ENCODE measurements at places on chromosomes 3 and 15. TPM values are rescaled to one million over a fixed set of nuclear protein-coding genes. Genes with fewer than 3 reads are reported as not detected.

- DNase-seq = no peak
These were observed 319.3 kb upstream of the CTDSPL start for GRCh38 chr3:37542331-37542730.

- DNase-seq = no peak
These were observed 17.2 kb upstream of the FOXP1 start for GRCh38 chr3:71600646-71601288.

Gene CKMT1A
- 0.66 TPM for total RNA-seq

GRCh38 chr3:120597445-120598049, 1.4 kb downstream of the NDUFB4 start:
- DNase-seq = no peak

GRCh38 chr15:48459571-48460442, 128.6 kb downstream of the DUT start:
- no peak for DNase-seq

Gene ARRDC4
- total RNA-seq = 25.8 TPM

GRCh38 chr15:96882121-96882772, 551.7 kb downstream of the NR2F2 start:
- DNase-seq = no peak

Gene PPP1R14D
- total RNA-seq = 4.9 TPM
